ENCODE measurements at places on chromosomes 2 and 18.

DNA sequence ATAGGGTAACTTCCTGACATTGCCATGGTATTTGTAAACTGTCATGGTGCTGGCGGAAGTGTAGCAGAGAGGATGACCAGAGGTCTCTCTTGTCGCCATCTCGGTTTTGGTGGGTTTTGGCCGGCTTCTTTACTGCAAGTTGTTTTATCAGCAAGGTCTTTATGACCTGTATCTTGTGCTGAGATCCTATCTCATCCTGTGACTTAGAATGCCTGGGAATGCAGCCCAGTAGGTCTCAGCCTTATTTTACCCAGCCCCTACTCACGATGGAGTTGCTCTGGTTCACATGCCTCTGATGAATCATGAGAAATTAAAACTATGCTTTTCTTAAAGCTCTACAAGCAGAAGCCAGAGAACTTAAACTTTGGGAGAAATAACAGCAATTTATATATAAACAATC is 12.7 kb upstream of the NFU1 start:
- no peak for DNase-seq

DNA sequence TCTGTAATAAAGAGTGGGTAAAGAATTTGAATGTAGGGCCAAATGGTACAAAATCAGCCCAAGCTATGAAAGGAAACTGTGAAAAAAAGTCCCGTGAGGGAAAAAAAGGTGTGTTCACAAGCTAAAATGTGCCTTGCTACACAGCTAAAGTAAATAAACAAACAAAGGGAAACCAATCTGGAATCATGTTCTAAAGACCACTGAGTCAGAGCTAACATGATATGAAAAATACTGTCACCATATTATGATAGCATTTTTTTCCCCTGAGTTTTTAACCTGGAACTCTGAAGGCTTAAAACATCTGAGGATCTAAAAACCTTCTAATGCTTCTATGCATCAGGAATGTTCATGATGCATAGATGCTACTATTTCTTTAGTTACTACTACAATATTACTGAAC is 58.8 kb downstream of the SCN1A start:
- no peak for DNase-seq

- DNase-seq: no peak
Observed at GRCh38 chr2:211903961-211904360, 634.6 kb downstream of the ERBB4 start.

GRCh38 chr18:54284535-54284934 is 15.2 kb downstream of the POLI start:
- no peak for DNase-seq

- no peak for DNase-seq
Observed at GRCh38 chr18:75782204-75782603, 354.7 kb upstream of the SMIM21 start.

DNA sequence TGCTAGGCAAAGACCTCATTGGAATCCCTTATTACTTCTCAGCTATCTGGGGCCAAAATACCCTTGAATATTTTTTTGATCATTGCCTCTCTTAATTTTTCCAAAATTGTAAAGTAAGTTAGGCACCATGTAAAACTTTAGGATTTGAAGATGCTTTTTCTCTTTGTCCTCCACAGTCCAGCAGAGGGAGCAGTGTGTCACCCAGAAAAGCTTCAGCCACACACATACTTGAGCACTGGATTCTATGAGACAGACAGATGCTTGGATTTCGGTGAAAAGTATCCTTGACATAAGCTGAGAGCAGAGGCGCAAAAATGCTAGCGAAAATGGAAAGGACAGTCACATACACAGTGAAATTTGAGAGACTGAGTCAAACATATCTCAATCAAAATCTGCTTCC is 74.7 kb upstream of the KCNJ3 start:
- DNase-seq: no peak

DNA sequence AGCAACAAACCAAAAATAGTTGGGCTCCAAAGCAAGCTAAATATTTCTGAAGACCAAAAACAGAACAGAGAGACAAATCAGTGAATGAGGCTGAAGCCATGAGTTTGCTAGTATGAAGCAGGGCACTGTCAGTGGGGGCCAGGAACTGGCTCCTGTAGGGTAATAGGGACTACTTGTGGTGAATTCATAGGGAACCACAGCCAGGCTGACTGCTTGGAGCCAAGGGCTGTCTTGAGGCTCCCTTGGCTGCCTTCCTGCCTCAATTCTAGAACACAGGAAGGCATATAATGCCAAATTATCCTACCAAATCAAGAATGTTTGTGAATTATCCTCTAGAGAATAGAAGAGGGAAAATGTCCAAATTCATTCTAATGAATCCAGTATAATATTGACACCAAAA is 406.0 kb downstream of the CCDC85A start:
- no peak for DNase-seq

DNA sequence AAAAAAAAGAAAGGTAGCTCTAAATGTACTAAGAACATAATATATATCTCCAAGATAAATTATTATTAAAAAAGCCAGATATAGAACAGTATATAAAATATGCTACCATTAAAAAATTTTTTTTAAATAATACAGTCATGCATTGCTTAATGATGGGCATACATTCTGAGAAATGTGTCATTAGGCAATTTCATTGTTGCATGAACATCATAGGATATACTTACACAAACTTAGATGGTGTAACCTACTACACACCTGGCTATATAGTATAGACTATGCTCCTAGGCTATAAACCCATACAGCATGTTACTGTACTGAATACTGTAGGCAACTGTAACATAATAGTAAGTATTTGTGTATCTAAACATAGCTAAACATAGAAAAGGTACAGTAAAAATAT is 18.3 kb upstream of the LAPTM4A start:
- no peak for DNase-seq

DNA sequence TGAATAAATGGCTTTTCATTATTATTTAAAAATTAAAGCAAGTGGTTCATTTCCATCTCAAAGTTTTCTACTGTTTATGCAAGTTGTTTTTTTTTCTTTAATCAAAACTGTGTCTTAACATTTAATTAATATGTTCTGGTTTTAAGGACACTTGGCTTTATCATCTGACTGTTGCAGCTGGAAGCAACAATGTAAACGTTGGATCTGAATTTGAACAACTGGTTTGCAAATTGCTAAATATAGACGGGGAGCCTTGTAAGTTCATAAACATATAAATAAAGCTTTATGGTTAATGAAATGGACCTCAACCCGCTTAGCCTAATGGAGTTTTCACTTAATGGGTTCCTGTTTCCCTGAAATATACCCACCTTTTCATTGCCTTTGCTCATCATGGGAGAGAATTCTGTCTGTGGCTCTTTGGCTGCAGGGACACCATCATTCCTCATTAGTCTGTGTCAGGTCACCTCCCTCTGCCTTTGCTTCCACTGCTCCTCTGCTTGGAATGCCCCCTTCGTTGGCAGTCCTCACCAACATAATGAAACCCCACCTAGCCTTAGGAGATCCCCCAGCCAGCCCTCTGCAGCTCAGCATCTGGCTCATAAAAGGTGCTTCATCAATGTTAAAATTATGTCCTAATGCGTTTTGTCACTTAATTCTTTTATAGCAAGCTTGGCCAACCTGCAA is 44.2 kb upstream of the DYNC2LI1 start:
- DNase-seq: no peak

DNA sequence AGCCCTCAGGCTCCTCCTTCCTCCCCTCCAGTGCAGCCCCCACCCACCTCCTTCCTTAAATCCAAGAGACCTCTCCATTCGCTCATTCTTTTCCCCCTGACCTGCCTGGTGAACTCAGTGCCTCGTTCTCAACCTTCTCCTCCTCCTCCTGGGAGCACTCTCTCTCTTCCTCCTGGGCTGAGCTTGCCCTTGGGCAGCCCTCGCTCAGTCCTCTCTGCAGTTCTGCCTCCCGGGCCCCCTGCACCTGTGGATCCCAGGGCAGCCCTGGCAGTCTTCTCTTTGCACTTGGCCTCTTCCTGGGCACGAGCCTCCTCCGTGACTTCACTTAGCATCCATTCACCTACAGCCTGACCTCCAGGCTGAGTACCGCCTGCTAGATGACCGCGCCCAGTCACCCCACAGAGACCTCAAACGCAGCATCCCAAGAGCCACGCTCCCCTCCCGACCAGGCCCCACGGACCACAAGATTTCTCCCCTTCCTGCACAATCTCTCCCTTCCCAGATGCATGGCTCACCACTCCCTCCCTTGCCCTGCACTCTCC is 58.9 kb upstream of the ID2 start:
- no peak for DNase-seq

- DNase-seq: no peak
Observed at GRCh38 chr2:168632709-168633121, 169.7 kb upstream of the NOSTRIN start.

DNA sequence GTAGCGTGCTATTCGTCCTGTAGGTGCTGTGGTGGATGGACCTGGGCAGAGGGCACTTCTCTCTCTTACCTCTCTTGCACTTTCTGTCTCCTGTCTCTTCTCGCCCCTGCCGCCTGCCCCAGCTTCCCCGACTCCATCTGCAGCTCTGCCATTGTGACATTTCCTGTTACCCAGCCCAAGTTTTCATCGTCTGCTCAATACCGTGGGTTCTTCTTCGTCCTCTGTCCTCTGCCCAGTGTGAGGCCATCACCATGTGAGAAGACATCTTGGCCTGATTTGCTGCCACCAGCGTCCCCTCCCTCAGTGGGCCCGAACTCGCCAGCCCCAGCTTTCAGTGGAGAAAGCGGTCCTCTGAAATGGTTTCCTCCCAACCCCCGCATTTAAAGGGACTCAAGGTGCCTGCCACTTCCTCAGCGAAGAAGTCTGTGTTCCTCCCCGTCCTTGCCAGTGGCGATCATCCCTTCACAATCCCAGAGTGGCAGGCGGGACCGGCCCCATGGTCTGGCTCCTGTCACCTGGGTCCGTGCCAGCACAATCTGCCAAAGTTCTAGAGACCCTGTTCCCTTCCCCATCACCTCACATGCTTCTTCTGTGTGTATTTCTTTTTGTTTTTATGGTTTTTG is 18.0 kb downstream of the TGOLN2 start:
- DNase-seq: no peak

GRCh38 chr2:233706720-233707119 is 6.0 kb upstream of the UGT1A5 start:
- no peak for DNase-seq

GRCh38 chr2:233142355-233142897 is 82.3 kb downstream of the INPP5D start:
- DNase-seq: no peak

GRCh38 chr2:74548900-74549826 is 4.6 kb downstream of the LOXL3 start:
- DNase-seq: no peak

- DNase-seq: no peak
Observed at GRCh38 chr18:62183578-62184195, 3.2 kb downstream of the PIGN start.
